NT2/D1 (cell line): ENCODE measurements at places on chromosomes 5 and 9.

DNA sequence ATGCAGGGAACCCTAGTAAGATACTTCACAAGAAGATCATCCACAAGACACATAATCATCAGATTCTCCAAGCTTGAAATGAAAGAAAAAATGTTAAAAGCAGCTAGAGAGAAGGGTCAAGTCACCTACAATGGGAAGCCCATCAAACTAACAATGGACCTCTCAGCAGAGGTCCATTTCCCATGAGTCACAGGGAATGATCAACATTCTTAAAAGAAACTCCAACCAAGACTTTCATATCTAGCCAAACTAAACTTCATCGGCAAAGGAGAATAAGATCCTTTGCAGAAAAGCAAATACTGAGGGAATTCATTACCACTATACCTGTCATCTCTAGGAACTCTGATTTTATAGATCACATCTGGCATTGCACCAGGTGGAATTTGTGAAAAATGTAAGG lies 52.9 kb upstream of the SPATA31E1 start:
- no peak for DNase-seq

DNA sequence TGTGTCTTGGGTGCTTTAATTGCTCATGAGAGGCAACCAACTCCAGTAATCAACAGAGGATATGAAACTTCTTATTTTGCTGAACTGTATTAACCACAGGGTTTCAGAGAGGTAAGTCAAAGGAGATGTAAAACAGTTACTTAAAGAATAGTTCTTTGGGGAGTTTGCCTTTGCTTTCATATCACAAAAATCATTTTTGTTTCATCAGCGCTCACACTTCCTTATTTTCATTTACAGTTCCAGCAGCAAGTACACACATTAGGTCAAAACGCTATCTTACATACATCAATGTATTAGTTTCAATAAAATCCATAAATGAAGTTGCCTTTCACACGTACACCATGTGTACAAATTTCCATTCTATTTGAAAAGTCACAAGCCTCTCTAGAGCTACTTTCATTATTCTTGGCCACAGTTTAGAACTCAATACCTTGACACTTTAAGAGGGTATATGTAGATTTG lies 50.1 kb downstream of the ST8SIA4 start:
- DNase-seq = no peak

- DNase-seq = no peak
These were observed 194.8 kb upstream of the IRX2 start for GRCh38 chr5:2946315-2946714.

DNA sequence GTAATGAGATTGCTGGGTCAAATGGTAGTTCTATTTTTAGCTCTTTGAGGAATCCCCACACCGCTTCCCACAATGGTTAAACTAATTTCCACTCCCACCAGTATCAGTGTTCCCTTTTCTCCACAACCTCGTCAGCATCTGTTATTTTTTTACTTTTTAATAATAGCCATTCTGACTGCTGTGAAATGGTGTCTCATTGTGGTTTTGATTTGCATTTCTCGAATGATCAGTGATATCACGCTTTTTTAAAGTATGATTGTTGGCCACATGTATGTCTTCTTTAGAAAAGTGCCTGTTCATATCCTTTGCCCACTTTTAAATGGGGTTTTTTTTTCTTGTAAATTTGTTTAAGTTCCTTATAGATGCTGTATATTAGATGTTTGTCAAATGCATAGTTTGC lies 73.5 kb downstream of the MTAP start:
- DNase-seq = no peak
